ENCODE measurements at places on chromosomes 12 and 14.

DNA sequence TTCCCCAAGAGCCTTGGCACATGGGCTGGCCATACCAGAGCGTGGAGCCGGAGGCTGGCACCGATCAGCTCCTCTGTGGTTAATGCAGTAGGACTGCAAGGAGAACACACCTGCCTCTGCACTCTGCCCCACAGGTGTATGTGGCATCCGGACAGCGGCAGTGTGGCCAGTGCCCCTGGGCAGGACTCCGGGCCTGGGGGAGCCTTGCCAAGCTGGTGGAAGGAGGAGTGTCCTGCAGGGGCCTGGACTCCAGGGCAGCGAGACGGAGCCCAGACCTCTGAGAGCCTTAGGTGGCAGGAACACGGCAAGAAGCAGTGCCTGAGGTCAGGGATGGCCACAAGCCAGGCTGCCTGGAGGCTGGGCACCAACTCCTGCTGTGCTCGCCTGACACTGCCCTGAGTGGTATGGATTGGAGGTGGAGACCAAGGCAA lies 5.3 kb upstream of the BEGAIN start:
- peaks cover 20% of the 10 kb centered on the region for H3K27me3 ChIP-seq
- no peak for DNase-seq
- no peaks in the 10 kb centered on the region for H3K36me3 ChIP-seq
- no peak overlapping the region for H3K27ac ChIP-seq
- peaks cover 7% of the 10 kb centered on the region for H3K4me1 ChIP-seq

- no peaks in the 10 kb centered on the region for H3K27me3 ChIP-seq
- H3K27ac ChIP-seq: peak overlapping the region; percentile 87
- no peak overlapping the region for H3K4me3 ChIP-seq
- peak; percentile 75 for DNase-seq
- H3K36me3 ChIP-seq: peaks cover 8% of the 10 kb centered on the region
These were observed 17.6 kb downstream of the BATF start for GRCh38 chr14:75539561-75540478.

DNA sequence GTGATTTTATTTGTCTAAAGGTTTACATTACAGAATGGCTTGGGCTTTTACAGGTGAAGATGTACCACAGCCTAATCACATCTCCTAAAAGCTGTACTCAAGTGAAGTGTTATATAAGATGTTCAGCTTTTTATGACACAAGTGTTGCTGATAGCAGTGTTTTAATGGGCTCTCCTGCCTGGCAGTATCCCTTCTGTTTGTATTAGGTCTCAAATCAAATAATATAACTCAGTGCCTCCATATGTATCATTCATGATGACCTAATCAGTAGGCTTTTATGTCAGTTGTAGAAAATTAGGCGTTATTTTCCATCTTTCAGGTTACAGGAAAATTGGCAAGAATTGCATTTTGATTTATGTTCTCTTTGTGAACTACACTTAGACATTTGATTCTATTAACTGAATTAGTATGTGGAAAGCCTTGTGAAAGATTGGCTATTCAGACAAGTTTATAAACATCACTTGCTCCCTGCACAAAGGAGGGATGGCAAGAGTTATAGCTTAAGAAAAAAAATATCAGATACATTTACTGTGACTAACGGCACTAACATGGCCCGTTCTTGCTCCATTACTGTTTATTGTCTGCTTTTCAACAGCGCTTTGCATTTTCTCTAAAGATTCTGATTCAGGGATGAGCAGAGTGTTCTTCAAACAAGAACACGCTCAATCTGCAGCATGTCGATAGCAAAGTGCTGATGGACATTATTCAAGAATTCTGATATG lies 143.7 kb upstream of the DIO2 start:
- H3K4me1 ChIP-seq: no peaks in the 10 kb centered on the region
- no peaks in the 10 kb centered on the region for H3K36me3 ChIP-seq
- no peak overlapping the region for H3K4me3 ChIP-seq
- no peak overlapping the region for H3K27ac ChIP-seq
- H3K27me3 ChIP-seq: no peaks in the 10 kb centered on the region

DNA sequence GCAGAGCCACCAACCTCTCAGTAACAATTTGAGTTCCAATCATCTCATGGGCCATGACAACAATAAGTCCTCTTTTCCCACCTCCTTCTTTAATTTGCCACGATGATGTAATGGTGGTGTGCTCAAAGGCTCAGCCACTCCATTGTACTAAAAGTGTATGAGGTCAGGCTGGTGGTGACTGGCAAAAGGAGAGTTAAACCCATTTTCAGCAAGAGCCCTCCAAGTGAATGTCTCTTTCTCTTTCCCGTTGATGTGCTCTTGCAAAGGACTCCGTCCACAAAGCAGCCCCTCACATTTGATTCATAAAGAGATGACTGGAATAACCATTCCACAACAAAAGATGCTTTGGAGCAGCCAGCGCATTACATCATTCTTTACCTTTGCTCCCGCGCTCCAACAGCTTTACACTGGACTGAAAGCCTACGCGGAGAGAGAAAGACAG lies 41.6 kb downstream of the DUSP16 start:
- H3K4me3 ChIP-seq: no peak overlapping the region
- no peak overlapping the region for H3K27ac ChIP-seq
- DNase-seq: no peak
- H3K4me1 ChIP-seq: peaks cover 4% of the 10 kb centered on the region

GRCh38 chr12:40819436-40820108 lies 127.3 kb downstream of the CNTN1 start:
- DNase-seq: no peak
- H3K27me3 ChIP-seq: no peaks in the 10 kb centered on the region
- H3K36me3 ChIP-seq: no peaks in the 10 kb centered on the region
- H3K4me3 ChIP-seq: no peak overlapping the region

- H3K27ac ChIP-seq: no peak overlapping the region
- DNase-seq: peak; percentile 57
- no peaks in the 10 kb centered on the region for H3K36me3 ChIP-seq
- no peak overlapping the region for H3K4me3 ChIP-seq
These were observed 14.1 kb upstream of the TMEM119 start for GRCh38 chr12:108611884-108612415.

DNA sequence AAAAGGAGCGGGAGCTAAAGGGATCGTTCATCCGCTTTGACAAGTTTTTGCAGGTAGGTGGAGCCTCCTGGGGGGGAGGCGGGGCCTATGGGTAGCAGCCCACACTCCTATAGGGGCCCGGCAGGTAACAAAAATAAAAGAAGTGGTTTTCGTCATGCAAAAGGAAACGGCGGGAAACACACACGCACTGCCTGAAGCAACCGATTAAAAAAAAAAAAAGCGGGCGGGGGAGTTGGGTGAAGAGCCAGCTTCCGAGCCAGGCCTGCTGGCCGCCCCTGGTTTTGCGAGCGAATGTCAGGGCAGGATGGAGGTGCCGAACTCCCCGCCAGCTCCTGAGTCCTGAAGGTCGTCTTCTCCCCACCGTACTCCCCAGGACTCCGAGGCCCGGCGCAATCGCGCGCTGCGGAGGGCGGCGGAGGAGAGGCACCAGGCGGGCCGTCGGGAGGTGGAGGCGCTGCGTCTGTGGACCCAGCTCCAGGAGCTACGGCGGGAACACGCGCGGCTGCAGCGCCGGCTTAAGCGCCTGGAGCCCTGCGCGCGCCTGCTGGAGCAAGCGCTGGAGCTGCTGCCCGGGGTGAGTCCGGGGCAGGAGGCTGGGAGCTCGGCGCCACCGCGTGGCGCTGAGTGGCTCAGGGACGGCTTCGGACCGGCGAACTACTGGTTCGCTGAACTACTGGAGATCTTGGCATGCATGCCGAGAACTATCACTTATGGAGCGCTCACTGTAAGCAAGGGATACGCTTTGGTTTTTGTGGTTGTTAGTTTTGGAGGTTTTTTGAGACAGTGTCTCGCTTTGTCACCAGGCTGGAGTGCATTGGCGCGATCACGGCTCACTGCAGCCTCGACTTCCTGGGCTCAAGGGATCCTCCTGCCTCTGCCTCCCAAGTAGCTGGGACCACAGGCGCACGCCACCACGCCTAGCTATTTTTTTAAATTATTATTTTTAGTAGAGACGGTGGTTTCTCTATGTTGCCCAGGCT lies 3.6 kb downstream of the CFAP73 start:
- H3K4me1 ChIP-seq: peaks cover 34% of the 10 kb centered on the region
- H3K27me3 ChIP-seq: peaks cover 2% of the 10 kb centered on the region
- H3K4me3 ChIP-seq: peak overlapping the region; percentile 53
- peaks cover 2% of the 10 kb centered on the region for H3K36me3 ChIP-seq

DNA sequence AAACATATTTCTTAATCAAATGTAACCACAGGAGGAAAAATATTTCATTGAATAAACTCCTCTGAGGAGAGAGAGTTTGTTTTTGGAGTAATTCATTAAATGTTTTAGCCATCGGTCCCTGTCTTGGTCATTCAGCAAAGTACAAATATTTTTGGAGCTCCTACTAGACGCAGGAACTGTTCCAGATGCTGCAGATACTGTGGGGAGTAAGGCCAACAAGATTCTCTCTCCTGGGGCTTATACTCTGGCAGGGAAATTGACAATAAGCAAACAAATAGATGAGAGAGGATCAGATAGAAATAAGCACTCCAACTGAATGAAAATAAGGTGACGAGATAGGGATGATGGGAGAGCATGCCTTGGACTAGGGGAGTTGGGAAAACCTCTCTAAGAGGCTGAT lies 264.1 kb downstream of the TTC8 start:
- no peak overlapping the region for H3K27ac ChIP-seq
- H3K4me3 ChIP-seq: no peak overlapping the region
- DNase-seq: no peak
- no peaks in the 10 kb centered on the region for H3K36me3 ChIP-seq

DNA sequence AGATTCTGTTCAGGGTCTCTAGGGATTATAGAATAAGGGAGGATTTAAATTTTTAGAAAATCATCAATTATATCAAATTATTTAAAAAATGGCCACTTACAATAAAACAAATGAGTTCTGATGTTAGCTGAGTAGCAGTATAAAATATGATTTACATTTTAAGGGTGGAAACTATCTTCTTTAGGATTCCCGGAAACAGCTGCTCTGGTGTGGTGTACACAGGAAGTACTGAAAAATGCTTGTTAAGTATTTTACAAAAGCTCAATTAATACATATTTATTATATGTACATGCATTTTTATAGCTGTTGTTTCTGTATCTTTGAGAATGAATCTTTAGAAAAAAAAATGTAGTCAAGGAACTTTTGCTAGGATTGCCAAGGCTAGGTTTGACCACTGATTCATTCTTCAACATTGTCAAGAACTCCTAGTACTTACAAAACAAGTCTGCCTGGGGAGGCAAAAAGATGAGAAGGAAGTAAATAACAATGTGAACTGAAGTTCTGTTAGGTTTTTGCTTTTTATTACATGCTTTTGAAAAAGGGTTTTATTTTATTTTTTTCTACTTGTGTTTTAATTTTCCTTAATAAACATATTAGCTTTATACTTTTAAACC lies 48.0 kb downstream of the ARF6 start:
- H3K36me3 ChIP-seq: no peaks in the 10 kb centered on the region
- peak overlapping the region; percentile 19 for H3K4me3 ChIP-seq
- no peak for DNase-seq
- H3K4me1 ChIP-seq: peaks cover 47% of the 10 kb centered on the region
- H3K27me3 ChIP-seq: no peaks in the 10 kb centered on the region
- no peak overlapping the region for H3K27ac ChIP-seq

GRCh38 chr14:104364830-104365229 lies 214.7 kb upstream of the C14orf180 start:
- H3K4me3 ChIP-seq: no peak overlapping the region
- DNase-seq: no peak
- H3K36me3 ChIP-seq: no peaks in the 10 kb centered on the region
- no peak overlapping the region for H3K27ac ChIP-seq
- H3K4me1 ChIP-seq: no peaks in the 10 kb centered on the region

DNA sequence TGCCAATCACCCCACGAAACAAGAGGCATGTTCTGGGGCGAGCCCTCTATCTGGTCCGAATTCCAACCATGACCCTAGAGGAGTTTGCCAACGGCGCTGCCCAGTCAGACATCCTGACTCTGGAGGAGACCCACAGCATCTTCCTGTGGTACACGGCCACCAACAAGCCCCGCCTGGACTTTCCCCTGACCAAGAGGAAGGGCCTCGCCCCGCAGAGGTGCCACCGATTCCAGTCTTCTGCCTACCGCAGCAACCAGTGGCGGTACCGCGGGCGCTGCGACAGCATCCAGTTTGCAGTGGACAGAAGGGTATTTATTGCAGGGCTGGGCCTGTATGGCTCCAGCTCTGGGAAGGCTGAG lies 1.7 kb downstream of the BTBD6 start:
- DNase-seq: no peak
- peaks cover 29% of the 10 kb centered on the region for H3K36me3 ChIP-seq
- peaks cover 27% of the 10 kb centered on the region for H3K4me1 ChIP-seq
- no peak overlapping the region for H3K27ac ChIP-seq
- H3K27me3 ChIP-seq: no peaks in the 10 kb centered on the region
- H3K4me3 ChIP-seq: no peak overlapping the region

DNA sequence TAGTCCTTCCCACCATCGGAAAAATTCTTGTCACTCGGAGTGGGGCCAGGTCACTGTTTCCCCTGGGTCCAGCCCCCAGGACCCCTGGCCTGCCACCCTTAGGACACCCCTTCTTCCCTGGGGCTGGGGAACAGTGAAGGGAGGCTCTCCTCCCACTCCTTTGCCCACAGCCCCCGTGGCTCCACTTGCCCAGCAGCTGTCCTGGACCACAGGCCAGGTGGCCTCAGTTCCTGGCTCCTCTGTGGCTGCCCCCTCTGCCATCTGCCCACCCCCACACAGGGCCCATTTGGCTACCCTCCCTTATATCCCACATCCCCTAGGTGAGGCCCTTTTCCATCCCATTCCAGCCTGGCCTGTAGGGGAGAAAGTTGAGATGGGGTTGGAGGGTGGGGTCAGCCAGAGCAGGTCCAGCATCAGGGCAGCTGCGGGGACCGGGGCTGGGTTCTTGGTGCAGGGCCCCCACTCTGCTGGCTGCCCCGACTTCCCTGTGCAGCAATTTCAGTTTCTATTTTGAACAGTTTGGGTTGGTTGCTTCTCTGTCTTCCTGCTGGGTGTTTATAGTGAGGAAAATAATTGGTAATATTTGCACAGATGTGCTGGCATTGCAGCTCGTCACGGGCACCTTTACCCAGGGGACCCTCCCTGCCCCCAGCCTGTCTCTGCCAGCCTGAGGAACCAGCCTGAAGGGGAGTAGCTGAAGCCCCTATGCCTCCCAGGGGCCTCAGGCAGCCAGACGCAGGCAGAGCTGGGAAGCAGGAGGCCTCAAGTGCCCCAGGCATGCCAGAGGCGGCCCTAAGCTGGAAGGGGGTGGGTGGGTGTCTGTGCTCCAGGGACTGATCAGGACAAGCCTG lies 23.4 kb downstream of the SYNDIG1L start:
- no peak for DNase-seq
- no peaks in the 10 kb centered on the region for H3K36me3 ChIP-seq
- no peaks in the 10 kb centered on the region for H3K27me3 ChIP-seq
- no peak overlapping the region for H3K27ac ChIP-seq
- no peak overlapping the region for H3K4me3 ChIP-seq

DNA sequence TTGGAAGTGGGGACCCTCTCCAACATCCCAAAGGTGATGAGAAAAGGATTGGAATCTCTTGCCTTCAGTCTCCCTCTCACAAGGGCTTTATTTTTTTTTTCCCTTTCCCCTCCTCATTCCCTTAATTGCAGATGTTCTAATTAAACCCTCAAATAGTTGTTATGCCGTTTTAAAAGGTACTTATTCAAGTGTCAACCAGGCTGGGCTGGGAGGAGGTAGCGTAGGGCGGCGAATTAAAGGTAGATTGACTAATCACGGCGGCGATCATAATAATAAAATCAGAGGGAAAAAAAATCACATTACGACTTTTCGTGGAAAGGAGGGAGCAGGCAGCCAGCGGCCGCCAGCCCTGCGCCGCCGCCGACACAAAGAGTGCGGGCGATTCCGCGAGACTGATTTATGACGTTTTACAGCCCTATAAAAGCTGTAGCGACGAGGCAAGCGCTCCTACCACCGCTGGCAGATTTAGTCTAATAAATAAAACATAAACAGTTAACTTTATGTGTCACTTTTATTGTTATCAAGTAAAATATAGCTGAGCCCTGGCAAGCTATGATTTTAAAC lies 1.7 kb upstream of the HOXC4 start:
- no peak overlapping the region for H3K27ac ChIP-seq
- peaks cover 77% of the 10 kb centered on the region for H3K27me3 ChIP-seq
- H3K4me3 ChIP-seq: no peak overlapping the region

All from CD4-positive, alpha-beta T cell (primary cell).